ENCODE measurements at places on chromosomes 3 and 15.
A peak's percentile ranks its signal among the peaks of the same experiment; 100 is the strongest.

GRCh38 chr15:96889734-96890480, 559.4 kb downstream of the NR2F2 start:
- DNase-seq: no peak

DNA sequence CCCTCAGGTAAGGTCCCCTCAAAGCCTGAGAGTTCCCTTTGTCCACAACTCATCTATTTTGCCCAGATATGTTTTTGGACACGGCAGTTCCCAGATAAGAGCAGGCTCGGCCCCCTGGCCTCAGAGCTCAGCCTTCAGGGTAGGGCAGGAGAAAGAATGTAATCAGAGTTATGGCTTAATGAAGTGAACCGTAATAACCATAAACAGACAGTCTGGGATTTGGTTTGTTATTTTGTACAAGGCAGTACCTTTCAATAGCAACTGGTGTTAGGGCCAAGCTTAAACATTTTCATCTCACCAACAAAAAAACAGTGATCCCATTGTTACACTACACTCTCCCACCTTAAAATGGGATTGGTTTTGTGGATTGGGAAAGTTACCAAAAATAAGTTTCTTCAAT, 12.2 kb upstream of the ALDH1A3 start:
- no peak for DNase-seq

- DNase-seq: no peak
These were observed 2.3 kb downstream of the FEZF2 start for GRCh38 chr3:62370858-62371719.

DNA sequence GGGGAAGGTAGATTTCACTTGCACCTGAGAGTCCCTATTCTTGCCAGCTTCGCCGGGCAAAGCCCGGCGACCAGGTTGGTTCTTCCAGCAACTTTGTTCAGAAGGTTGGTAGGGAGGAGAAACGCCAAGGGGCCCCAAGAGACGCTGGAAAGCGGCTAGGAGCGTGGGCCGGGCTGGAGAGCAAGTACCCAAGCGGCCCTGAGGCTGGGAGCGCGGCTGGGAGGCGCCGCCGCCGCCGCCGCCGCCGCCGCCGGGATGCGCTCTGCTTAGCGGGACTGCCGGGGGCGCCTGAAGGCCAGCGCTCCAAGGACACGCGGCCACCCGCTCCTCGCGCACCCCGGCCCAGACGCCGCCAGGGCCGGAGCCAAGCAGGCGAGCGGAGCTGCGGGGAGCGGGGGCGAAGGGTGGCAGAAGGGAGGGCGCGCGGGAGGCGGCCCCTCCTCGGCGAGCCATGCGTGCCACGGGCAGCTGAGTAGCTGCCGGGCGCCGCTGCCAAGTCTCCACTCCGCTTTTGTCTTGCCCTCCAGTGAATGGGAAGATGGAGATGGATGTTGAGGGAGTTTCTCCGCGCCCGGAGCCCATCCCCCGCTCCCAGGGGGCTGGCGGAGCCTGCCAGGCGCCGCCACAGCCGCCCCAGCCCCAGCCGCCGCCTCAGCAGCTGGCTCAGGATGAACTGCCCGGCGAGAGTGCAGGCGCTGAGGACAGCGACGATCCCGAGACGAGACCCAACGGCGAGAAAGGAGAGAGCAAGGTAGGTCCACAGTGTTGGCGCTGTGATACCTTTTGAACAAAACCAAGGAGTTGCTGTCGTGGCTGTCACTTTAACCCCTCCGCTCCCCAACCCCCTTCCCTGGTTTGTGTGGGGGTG, 227.4 kb upstream of the AZI2 start:
- DNase-seq: peak; percentile 47

DNA sequence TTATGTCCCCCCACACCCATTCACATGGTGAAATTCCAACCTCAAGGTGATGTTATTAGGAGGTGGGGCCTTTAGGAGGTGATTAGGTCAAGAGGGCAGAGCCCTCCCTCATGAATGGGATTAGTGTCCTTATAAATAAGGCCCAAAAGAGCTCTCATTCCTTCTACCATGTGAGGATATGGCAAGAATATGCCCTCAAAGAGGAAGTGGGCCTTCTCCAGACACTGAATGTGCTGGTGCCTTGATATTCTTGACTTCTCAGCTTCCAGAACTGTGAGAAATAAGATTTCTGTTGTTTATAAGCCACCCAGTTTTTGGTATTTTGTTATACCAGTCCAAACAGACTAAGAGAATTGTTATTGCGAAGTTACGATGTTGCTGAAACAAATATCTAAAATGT, 94.4 kb downstream of the ANKRD28 start:
- no peak for DNase-seq

- no peak for DNase-seq
These were observed 271.2 kb upstream of the ROPN1 start for GRCh38 chr3:124263168-124263567.

- DNase-seq: no peak
These were observed 4.3 kb upstream of the EIF3J start for GRCh38 chr15:44532689-44533088.

DNA sequence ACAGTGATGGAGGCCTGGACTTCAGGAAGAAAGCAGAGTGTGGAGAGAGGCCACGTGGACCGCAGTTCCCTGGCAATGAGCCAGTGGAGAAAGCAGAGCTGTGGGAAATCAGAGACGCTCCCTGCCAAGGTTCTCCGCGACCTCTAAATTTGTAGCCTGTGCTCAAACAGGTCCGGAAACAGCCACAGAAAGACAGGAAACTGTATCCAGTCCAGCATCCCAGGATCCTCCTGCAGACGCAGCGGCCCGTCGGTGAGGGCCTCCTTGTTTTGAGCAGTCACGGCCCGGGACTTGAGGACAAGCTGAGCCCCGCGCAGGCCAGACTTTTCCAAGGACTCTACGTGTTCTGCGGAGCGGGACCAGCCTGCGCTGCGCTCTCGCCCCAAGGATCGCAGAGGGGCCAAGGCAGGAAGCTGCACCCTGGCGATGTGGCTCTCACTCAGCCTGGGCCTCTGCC, 22.3 kb downstream of the RPSA start:
- no peak for DNase-seq

- no peak for DNase-seq
These were observed 499.4 kb downstream of the ROBO1 start for GRCh38 chr3:79268422-79268821.

GRCh38 chr3:57951066-57951882, 56.9 kb upstream of the FLNB start:
- peak; percentile 52 for DNase-seq

- DNase-seq: no peak
These were observed 72.6 kb downstream of the SAMMSON start for GRCh38 chr3:70072180-70072579.

Measured in T1000 (cell line).